Endothelial cell (in vitro differentiated cells): ENCODE measurements at places on chromosomes 1 and 21.

DNA sequence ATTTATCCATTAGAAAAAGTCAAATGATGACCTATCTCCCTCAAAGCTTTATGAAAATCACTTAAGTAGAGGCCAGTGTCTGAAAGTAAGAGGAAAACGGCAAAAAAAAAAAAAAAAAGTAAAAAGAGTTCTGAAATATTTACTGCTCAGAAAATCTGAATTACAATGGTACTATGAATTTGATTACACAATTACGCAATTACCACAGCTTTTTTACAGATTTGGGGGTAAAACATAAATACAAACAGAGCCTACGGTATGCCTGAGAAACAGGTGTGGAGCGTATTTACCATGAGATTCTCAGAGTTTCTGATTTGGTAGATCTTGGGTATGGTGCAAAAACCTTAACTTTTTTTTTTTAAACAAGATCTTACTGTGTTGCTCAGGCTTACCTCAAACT is 15.9 kb upstream of the FBXO28 start:
- DNase-seq: no peak

GRCh38 chr1:24149866-24150233 is 6.9 kb upstream of the IL22RA1 start:
- DNase-seq: no peak

DNA sequence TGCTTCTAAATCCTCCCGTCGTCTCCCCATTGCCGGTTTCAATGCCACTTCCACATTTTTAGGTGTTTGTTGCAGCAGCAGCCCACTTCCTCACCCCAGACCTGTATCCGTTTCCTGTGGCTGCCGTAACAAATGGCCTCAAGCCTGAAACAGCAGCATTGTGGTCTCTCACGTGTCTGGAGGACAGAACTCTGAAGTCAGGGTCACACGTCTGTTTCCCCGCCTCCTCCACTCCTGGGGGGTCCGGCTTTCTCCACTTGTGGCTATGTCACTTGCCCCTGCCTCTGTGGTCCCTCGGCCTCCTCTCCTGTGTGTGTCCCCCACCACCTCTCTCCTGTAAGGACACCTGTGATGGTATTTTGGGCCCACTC is 21.8 kb downstream of the TRPM2 start:
- DNase-seq: no peak

DNA sequence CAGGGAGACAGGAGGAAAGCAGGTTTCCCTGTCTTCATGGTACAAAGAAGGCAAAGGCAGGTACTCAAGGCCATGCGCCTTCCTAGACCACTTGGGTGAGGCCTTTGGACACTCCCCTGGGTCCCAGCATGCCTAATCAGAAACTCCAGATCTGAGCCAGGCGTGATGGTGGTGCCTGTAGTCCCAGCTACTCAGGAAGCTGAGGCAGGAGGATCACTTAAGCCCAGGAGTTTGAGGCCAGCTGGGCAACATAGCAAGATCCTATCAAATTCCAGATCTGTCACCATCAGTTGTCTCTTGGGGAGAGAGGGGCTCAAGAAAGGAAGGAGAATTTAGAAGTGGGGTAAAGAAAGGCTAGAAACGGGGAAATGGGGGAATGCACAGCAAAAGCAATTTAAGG is 96.3 kb upstream of the SLC25A33 start:
- no peak for DNase-seq

- DNase-seq: no peak
These were observed 10.7 kb upstream of the GRHL3 start for GRCh38 chr1:24308365-24309015.

GRCh38 chr1:205026181-205026580 is 16.8 kb upstream of the CNTN2 start:
- no peak for DNase-seq
